ENCODE measurements at places on chromosomes 11 and 22. TPM values are rescaled to one million over a fixed set of nuclear protein-coding genes. Genes with fewer than 3 reads are reported as not detected.

TMPRSS6 gene
- total RNA-seq = 1.8 TPM

DNA sequence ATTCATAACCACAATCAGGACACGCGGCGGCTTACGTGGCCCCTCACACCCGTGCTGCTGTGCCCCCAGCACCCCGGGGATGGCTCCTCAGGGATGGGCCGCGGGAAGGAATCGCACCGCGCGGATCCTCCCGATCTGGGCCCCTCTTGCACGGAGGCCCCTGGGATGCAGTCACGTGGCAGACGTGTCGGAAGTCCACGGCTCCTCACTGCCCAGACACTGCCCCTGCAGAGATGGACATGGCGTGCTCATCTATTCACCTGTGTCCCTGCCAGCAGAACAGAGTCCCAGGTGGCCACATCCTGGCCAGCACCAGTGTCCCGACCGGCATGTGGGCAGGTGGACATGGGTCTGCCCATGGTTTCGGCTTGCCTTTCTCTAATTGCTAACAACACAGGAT is 12.8 kb downstream of the MOB2 start:
- H3K27ac ChIP-seq = no peak overlapping the region
- H3K4me3 ChIP-seq = no peak overlapping the region
- DNase-seq = peak; percentile 67
- H3K36me3 ChIP-seq = peaks cover 10% of the 10 kb centered on the region
- no peaks in the 10 kb centered on the region for H3K4me1 ChIP-seq

KCNK7 gene
- total RNA-seq = 1.7 TPM

DNA sequence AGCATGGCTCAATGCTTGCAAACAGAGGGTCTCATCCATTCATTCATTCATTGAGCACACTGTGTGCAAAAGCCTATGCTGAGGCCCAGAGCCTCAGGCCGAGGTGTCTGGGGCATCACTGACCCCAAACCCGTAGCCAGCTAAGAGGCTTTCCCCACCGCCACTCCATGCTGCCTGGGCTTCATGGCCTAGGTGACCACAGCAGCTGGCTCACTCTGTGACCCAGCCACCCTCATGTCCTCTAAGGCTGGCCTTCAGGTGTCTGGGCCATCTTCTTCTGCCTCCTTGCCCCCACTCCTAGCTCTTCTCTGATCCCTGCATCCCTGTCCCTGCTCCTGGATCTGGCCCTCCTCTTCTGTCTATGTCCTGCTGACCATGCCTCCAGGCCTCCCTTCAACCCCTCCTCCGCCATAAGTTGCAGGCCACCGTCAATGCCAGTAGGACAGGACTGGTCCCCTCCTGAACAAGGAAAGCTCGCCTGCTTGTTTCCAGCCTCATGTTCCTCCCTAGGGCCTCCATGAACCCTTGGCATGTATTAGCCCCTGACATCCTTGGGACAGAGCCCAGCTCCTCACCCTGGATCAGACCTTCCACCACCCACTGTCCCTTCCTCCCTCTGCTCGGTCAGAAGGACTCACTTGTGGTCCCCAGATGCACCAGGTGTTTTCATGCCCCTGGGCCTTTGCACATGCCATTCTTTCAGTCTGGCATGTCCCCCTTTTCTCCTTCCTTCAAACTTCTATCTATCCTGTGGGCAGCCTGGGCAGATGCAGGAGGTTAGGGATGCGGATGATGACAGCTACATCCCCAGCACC is 92.8 kb downstream of the MYEOV start:
- no peak for DNase-seq
- H3K4me3 ChIP-seq = no peak overlapping the region
- peaks cover under 1% of the 10 kb centered on the region for H3K4me1 ChIP-seq
- no peaks in the 10 kb centered on the region for H3K36me3 ChIP-seq

OR2AG1 gene
- not detected for total RNA-seq

PKNOX2 gene
- total RNA-seq = 4.9 TPM

NXPE1 gene
- total RNA-seq = not detected

OR52J3 gene
- not detected for total RNA-seq

DNA sequence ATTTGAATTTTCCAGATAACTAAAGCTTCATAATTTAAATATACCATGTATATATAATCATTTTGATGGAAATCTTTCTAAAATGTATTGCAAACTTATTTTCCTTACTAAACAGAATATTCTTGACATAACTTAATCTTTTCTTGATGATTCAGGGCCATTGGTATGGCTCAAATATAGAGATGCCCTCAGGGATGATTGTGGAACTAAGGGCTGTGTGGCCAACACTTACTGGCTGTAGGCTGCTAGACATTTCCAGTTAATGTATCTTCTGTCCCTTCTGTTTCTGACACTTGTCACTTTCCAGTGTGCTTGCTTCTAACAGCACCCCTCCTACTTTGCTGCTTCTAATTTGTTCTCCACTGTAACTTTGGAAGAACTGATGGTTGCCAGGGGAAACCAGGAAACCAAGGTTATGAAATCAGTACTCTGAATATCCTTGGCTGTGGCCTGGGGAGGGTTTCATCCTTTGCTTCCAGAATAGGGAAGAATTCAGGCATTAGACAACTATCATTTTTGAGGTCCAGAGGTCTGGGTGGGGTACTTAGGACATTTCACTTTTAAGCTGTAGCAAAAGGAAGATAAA is 697.2 kb downstream of the ETS1 start:
- no peaks in the 10 kb centered on the region for H3K36me3 ChIP-seq
- no peak overlapping the region for H3K27ac ChIP-seq
- no peaks in the 10 kb centered on the region for H3K4me1 ChIP-seq
- no peak for DNase-seq
- no peaks in the 10 kb centered on the region for H3K27me3 ChIP-seq

CTSF gene
- 43.6 TPM for total RNA-seq

HYOU1 gene
- total RNA-seq = 57.9 TPM

GRCh38 chr11:3073029-3073435 is 15.8 kb upstream of the CARS1 start:
- no peaks in the 10 kb centered on the region for H3K4me1 ChIP-seq
- H3K27ac ChIP-seq = no peak overlapping the region
- no peaks in the 10 kb centered on the region for H3K36me3 ChIP-seq
- DNase-seq = no peak
- H3K27me3 ChIP-seq = no peaks in the 10 kb centered on the region

DNA sequence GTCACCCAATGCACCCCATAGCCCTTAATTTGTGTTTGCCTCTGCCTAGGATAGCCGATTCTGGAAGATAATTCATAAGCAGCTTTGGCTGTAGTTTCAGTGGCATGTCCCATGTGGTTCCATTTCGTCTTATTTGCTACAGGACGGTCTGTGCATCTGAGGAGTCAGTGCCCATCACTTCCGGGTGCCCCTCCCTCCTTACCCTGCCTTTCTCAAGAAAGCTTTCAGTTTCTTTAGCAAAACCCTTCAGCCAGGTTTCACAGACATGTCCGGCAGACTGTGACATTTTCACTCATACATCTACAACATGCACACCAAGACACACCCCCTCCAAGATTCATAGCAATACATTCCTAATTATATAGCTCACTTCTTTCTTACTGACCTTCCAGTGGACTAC is 14.3 kb downstream of the TP53AIP1 start:
- H3K27me3 ChIP-seq = no peaks in the 10 kb centered on the region
- H3K36me3 ChIP-seq = no peaks in the 10 kb centered on the region
- H3K4me1 ChIP-seq = no peaks in the 10 kb centered on the region

DNA sequence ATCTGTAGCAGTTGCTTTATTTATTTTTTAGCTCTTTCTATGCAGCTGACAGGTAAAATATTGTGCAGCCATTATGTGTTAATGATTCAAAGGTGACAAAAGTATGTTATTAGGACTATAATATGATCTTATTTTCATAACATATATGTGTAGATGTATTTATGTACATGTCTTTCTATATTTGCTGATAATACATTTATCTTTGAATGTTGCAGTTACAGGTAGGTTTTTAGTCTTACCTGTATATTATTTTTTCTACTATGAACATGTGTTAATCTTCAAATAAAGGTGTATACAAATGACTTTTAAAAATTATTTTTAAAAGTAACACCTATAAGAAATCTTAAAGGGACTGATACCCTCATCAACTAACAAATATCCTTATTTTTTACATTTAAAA is 33.6 kb downstream of the FAR1 start:
- no peaks in the 10 kb centered on the region for H3K4me1 ChIP-seq
- no peak for DNase-seq
- no peak overlapping the region for H3K27ac ChIP-seq
- H3K36me3 ChIP-seq = no peaks in the 10 kb centered on the region
- H3K4me3 ChIP-seq = no peak overlapping the region

- peak overlapping the region; percentile 94 for H3K4me3 ChIP-seq
- H3K4me1 ChIP-seq = peaks cover 22% of the 10 kb centered on the region
- no peaks in the 10 kb centered on the region for H3K27me3 ChIP-seq
- no peaks in the 10 kb centered on the region for H3K36me3 ChIP-seq
- DNase-seq = peak; percentile 34
Observed at GRCh38 chr11:67117672-67118180, 1.3 kb upstream of the KDM2A start.

GRCh38 chr11:72251614-72252013 is 7.6 kb upstream of the PHOX2A start:
- no peak for DNase-seq
- peaks cover 6% of the 10 kb centered on the region for H3K27me3 ChIP-seq
- no peak overlapping the region for H3K27ac ChIP-seq
- H3K4me1 ChIP-seq = no peaks in the 10 kb centered on the region

- DNase-seq = no peak
- no peak overlapping the region for H3K27ac ChIP-seq
- no peak overlapping the region for H3K4me3 ChIP-seq
- no peaks in the 10 kb centered on the region for H3K4me1 ChIP-seq
- H3K36me3 ChIP-seq = no peaks in the 10 kb centered on the region
- no peaks in the 10 kb centered on the region for H3K27me3 ChIP-seq
Observed at GRCh38 chr22:29871684-29872083, 11.3 kb upstream of the MTMR3 start.

DNA sequence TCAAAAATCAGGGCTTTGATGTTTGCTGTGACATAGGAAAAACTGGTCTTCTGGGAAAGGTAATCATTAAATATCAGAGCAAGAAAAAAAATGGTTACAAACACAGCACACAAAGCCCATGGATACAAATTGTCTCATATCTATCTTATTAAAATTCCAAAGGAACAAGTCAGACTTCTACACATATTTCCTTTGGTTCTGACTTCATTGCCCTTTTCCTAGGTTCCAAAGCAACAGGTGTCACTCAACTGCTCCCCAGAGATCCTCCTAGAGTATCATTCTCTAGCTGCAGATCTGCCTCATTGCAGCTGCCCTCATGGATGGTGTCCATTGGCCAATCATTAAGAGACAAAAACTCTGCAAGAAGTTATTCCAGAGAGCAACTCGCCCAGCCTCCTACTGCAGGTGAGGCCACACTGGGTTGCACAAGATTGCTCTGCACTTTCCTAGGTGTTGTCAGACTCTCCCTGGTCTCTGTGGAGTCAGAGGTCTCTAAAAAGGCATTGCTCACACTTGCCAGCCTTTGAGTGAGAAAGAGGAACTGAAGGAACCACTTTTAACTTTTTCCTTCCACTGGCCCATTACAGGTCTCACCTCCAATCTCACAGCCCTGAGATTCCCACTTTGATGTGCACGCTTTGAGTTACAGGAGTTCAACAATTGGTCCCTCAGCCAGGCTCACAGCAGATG is 5.7 kb downstream of the DRICH1 start:
- no peaks in the 10 kb centered on the region for H3K4me1 ChIP-seq
- no peak overlapping the region for H3K27ac ChIP-seq
- peaks cover 3% of the 10 kb centered on the region for H3K36me3 ChIP-seq
- no peak overlapping the region for H3K4me3 ChIP-seq
- no peaks in the 10 kb centered on the region for H3K27me3 ChIP-seq
- DNase-seq = no peak

UVRAG gene
- total RNA-seq = 27.7 TPM

DNA sequence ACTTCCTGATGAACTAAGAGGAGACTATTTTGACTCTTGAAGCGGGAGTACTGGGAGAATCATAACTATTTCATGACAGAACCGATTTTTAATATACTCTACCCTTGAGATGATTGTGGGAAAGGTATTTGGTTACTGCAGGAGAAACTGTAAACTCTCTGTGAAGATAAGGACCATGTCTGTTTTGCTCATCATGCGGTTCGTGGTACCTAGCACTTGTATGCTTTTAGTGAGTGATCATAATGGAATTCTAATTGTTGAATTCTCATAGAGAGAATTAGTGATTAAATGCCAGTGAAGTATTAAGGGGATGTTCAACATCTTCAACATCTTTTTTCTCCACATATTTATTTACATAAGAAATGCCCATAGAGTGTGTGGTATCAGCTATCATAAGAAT is 11.4 kb downstream of the AASDHPPT start:
- no peak overlapping the region for H3K4me3 ChIP-seq
- peaks cover 31% of the 10 kb centered on the region for H3K4me1 ChIP-seq
- no peak overlapping the region for H3K27ac ChIP-seq
- no peak for DNase-seq
- no peaks in the 10 kb centered on the region for H3K27me3 ChIP-seq
- peaks cover 1% of the 10 kb centered on the region for H3K36me3 ChIP-seq

DNA sequence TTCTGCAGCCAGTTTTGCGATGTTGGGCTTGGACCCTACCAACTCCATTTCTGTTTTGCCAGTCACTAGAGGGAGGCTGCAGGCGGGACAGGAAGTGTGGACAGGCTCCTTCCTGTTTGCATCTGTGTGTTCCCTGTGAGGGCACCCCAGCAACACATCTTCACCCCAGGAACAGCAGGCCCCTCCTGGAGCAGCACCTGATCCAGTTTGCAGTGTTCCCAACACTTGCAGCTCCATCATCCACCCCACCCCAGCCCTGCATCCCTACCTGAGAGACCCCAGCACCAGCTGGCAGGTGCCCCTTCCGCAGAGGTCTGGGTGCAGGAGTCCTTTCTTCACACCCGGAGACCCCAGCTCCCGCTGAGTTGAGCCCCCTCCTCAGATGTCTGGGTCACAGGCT is 7.4 kb upstream of the VSIG10L2 start:
- H3K4me1 ChIP-seq = no peaks in the 10 kb centered on the region
- H3K36me3 ChIP-seq = no peaks in the 10 kb centered on the region
- no peak overlapping the region for H3K27ac ChIP-seq
- H3K4me3 ChIP-seq = no peak overlapping the region
